ENCODE measurements at places on chromosomes 5 and 9.

- DNase-seq, result no peak
These were observed 45.7 kb downstream of the PLAC8L1 start for GRCh38 chr5:146059460-146060220.

DNA sequence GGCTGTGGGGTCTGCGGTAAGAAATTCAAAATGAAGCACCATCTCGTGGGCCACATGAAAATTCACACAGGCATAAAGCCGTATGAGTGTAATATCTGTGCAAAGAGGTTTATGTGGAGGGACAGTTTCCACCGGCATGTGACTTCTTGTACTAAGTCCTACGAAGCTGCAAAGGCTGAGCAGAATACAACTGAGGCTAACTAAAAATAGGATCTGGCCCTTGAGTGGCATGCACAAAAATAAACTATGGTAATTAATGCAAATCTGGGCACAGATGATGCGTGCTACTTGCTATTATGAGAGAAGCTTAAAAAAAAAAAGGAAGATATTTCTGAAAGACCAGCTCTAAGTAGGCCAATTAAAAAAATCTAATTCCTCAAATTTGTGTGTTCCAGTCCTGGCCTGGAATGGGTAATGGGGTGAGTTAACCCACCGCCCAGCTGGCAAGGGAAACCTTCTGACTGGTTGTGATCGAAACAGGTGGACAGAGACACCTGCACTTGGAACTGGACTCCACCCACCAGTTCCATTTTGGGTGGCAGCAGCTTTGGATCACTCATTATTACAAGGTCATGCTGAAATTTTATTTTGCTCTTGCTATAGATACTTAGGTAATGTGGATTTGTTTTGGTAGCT lies 26.6 kb upstream of the ZBTB34 start:
- DNase-seq, result no peak

DNA sequence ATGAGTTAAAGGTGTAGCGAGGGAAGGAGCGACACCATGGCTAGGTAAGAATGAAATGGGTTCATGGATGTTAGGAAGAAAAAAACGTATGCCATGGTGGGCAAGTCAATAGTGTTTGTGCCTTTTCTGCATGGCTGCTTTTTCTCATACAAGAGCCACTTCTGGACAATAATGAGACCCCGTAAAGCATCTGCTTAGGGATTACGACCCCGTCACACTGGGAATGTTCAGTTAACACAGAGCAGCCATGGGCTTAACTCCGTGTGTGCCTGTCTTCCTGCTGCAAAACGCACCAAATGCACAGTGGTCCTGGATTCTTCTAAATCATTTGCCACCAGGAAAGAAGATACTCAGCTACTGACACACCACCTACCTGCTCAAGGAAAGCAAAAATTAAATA lies 81.8 kb downstream of the NFIB start:
- no peak for DNase-seq

DNA sequence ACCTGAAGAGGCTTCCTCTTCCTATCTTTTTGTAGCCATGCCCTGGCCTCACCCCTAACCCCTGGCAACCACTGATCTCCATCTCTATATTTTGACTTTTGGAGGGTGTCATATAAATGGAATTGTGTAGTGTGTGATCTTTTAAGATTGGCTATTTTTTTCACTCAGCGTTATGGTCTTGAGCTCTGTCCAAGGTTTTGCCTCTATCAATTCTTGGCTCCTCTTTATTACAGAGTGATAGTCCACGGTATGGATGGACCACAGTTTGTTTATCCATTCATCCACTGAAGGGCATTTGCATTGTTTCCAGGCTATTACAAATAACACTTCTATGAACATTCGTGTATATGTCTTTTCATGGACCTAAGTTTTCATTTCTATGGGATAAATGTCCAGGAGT lies 209.8 kb upstream of the IER5L start:
- DNase-seq, result no peak
